ENCODE measurements at places on chromosomes 12 and 14.

GRCh38 chr12:57766464-57767304 lies at the start of gene CYP27B1:
TSS of gene CYP27B1 (minus strand) at chr12:57767078. CDS start at chr12:57767041, 37 bp downstream.
- H3K36me3 ChIP-seq: peaks cover 44% of the 10 kb centered on the region
- H3K4me3 ChIP-seq: peak within 1 kb of the TSS; percentile 81
- peaks cover 45% of the 10 kb centered on the region for H3K27me3 ChIP-seq

GRCh38 chr12:57781801-57782200 lies 786 bp upstream of the TSFM start:
- DNase-seq: no peak
- no peaks in the 10 kb centered on the region for H3K4me1 ChIP-seq
- H3K36me3 ChIP-seq: peaks cover 18% of the 10 kb centered on the region

DNA sequence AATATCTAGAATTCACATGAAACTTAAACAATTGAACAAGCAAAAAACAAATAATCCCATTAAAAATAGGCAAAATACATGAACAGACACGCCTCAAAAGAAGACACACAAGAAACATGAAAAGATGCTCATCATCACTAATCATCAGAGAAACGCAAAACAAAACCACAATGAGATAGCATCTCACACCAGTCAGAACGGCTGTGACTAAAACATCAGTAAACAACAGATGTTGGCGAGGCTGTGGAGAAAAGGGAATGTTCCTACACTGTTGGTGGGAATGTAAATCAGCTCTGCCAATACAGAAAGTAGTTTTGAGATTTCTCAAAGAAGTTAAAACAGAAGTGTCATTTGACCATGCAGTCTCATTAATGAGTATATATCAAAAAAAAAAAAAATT lies 121.3 kb downstream of the PTPRO start:
- H3K36me3 ChIP-seq: no peaks in the 10 kb centered on the region
- H3K27me3 ChIP-seq: no peaks in the 10 kb centered on the region

- no peak for DNase-seq
- H3K4me3 ChIP-seq: no peak overlapping the region
- no peaks in the 10 kb centered on the region for H3K4me1 ChIP-seq
- no peak overlapping the region for H3K27ac ChIP-seq
These were observed 38.7 kb upstream of the SGPP1 start for GRCh38 chr14:63766611-63767010.

DNA sequence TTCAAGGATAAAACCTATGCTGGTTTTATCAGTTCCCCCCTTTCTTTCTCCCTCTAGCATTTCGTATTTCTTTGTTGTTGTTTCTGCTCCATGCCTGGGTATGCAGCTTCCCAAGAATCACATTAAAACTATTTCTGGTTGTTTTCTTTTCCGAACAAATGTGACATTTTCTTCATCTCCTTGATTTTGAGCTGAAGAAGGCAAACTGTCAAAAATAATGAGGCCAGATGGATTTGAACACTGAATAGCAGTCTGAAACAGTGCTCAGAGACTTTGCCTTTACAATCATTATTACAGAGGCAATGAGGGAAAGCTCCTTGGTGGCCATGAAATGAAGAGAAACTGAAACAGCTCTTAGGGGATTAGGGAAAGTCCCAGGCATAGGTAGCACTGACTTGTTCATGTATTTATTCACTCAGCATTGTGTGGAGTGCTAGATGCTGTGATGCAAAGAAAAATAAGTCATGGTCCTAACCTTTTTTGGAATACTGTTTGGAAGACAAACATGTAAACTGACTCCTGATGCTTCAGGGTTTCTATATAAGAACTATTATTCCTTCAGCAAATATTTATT lies 319.5 kb downstream of the FUT8 start:
- peaks cover 11% of the 10 kb centered on the region for H3K36me3 ChIP-seq
- no peak overlapping the region for H3K27ac ChIP-seq
- no peak for DNase-seq
- H3K4me3 ChIP-seq: no peak overlapping the region
- H3K4me1 ChIP-seq: no peaks in the 10 kb centered on the region
- no peaks in the 10 kb centered on the region for H3K27me3 ChIP-seq

DNA sequence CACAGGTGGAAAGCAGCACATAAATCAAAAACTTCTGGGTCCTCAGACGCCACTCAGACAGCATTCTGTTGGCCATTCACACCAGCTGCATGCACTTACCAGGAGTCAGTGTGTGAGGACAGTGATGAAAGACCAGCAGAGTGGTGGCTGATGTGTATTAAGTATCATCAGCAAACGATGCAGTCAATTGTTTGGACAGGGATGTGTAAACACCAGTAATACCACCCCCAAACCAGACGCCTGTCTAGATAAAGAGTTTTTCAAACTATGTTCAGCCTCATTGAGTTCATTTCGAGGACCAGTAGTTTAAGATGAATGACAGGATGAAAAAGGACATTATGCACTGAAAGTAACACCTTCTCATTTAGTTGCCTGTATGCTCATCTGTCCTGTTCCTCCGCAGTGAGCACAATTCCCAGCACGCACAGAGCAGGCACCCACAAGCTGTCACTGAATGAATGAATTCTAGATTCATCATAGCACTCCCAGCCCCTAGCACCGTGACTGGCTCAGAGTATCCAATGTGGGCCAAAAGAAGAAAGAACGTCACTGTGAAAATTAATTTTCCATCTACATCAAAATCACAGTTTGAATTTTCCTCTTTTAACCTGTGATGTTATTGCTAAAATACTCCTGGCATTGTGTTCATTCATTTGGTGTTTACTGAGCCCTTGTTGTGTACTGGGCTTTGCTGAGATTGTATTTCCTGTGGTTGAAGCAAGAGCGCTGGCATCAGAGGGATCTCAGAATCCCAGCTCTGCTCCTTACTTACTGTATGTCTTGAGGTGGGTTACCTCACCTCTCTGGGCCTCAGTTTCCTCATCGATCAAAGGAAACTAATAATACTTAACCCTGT lies 124.8 kb upstream of the NOS1 start:
- H3K27me3 ChIP-seq: no peaks in the 10 kb centered on the region
- DNase-seq: no peak
- H3K27ac ChIP-seq: no peak overlapping the region
- H3K36me3 ChIP-seq: no peaks in the 10 kb centered on the region
- H3K4me3 ChIP-seq: no peak overlapping the region
- H3K4me1 ChIP-seq: peaks cover 22% of the 10 kb centered on the region

- no peak overlapping the region for H3K27ac ChIP-seq
- no peak for DNase-seq
- H3K36me3 ChIP-seq: no peaks in the 10 kb centered on the region
- H3K4me1 ChIP-seq: no peaks in the 10 kb centered on the region
These were observed 72.6 kb downstream of the NUAK1 start for GRCh38 chr12:106066051-106066705.

- no peak for DNase-seq
- H3K4me1 ChIP-seq: no peaks in the 10 kb centered on the region
- H3K4me3 ChIP-seq: no peak overlapping the region
- no peak overlapping the region for H3K27ac ChIP-seq
- no peaks in the 10 kb centered on the region for H3K36me3 ChIP-seq
- peaks cover 54% of the 10 kb centered on the region for H3K27me3 ChIP-seq
These were observed 43.4 kb upstream of the KCNA1 start for GRCh38 chr12:4866299-4866698.

- no peak overlapping the region for H3K4me3 ChIP-seq
- H3K27me3 ChIP-seq: no peaks in the 10 kb centered on the region
- DNase-seq: no peak
- no peaks in the 10 kb centered on the region for H3K4me1 ChIP-seq
- H3K27ac ChIP-seq: no peak overlapping the region
- no peaks in the 10 kb centered on the region for H3K36me3 ChIP-seq
These were observed 571.7 kb downstream of the DIO2 start for GRCh38 chr14:79639613-79640012.

DNA sequence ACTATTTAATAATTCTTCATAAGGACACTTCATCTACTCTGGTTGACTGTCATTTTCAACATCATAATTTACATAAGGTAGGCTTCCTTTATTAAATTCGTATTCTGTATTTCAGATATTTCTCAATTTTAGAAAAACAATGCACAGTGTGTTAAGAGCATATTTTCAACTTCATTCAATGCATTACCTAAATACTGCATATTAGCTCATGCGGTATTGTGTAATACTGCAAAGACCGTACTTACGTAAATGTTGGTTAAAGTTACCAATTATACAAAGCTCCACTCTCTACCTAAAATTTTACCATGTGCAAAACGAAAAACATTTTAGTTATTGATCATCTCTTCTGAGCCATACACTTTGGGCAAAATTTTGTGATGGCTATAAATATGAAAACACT lies 62.8 kb downstream of the EXOC5 start:
- no peaks in the 10 kb centered on the region for H3K27me3 ChIP-seq
- H3K27ac ChIP-seq: no peak overlapping the region
- H3K36me3 ChIP-seq: peaks cover under 1% of the 10 kb centered on the region
- H3K4me1 ChIP-seq: no peaks in the 10 kb centered on the region
- no peak for DNase-seq
- H3K4me3 ChIP-seq: no peak overlapping the region

DNA sequence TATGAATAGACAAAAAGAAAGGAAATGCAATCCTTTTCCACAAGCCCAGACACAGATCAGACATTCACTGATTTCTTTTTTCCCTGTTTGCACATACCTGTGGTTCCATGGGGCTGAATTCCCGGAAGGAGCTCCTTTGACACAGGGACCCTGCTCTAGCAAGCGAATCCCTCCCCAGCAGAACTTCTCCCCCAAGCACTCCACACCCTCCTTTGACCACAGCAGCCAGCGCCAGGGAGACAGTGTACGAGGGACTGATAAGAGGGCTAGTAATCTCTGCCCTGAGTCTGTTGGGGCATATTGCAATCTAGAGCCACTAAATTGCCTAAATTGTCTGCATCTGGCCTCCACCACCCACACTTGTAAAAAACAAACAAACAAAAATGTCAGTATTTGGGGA lies 83.4 kb upstream of the NTF3 start:
- H3K27ac ChIP-seq: no peak overlapping the region
- H3K36me3 ChIP-seq: no peaks in the 10 kb centered on the region
- no peaks in the 10 kb centered on the region for H3K27me3 ChIP-seq
- H3K4me3 ChIP-seq: no peak overlapping the region
- DNase-seq: no peak
- no peaks in the 10 kb centered on the region for H3K4me1 ChIP-seq

DNA sequence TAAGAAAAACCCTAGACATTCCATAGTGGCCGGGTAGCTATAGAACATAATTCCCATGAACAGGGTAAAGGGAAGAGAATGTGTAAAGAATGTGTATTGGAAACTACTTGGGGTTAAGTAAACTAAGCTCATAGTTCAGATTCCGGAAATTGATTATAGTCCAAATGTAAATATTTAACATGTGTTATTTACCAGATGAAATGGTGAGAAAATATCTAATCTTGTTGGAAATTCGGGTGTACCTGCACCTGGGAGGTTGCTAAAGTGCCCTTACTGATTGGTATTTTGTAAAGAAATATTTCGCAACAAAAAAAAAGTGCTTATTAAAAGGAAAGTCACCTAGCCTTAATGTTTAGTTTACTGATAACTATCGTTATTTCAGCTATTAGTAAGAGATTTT lies 14.4 kb downstream of the RASSF9 start:
- peak overlapping the region; percentile 6 for H3K27ac ChIP-seq
- DNase-seq: no peak
- H3K4me1 ChIP-seq: peaks cover 52% of the 10 kb centered on the region

GRCh38 chr14:94850309-94851211 lies 80.6 kb upstream of the GSC start:
- no peak overlapping the region for H3K4me3 ChIP-seq
- H3K27me3 ChIP-seq: peaks cover 56% of the 10 kb centered on the region
- H3K4me1 ChIP-seq: no peaks in the 10 kb centered on the region
- no peak for DNase-seq
- H3K27ac ChIP-seq: no peak overlapping the region
- H3K36me3 ChIP-seq: no peaks in the 10 kb centered on the region

DNA sequence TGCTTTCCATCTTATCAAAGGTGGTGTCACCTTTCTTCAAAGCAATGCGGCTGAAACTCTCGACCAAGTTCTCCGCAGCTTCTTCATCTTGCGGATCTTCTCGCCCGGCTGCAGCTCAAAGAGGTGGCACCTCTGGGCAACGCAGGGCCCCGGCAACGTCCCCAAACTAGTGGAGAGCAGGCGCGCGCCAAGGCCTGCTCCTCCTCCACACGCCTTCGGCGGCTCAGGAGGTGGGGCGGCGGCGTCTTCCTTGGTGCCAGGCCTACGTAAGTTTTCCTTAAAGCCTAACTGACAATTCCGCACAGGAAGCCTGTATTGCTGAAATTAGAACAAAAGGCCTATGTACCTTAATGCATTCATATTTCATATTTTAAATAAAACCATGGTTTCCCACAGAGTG lies 112.0 kb downstream of the TMX1 start:
- H3K27me3 ChIP-seq: no peaks in the 10 kb centered on the region
- no peak for DNase-seq
- no peak overlapping the region for H3K4me3 ChIP-seq
- H3K4me1 ChIP-seq: no peaks in the 10 kb centered on the region

- H3K4me1 ChIP-seq: no peaks in the 10 kb centered on the region
- DNase-seq: no peak
- no peaks in the 10 kb centered on the region for H3K27me3 ChIP-seq
- no peaks in the 10 kb centered on the region for H3K36me3 ChIP-seq
These were observed 283.4 kb downstream of the CEP128 start for GRCh38 chr14:80658155-80658554.

DNA sequence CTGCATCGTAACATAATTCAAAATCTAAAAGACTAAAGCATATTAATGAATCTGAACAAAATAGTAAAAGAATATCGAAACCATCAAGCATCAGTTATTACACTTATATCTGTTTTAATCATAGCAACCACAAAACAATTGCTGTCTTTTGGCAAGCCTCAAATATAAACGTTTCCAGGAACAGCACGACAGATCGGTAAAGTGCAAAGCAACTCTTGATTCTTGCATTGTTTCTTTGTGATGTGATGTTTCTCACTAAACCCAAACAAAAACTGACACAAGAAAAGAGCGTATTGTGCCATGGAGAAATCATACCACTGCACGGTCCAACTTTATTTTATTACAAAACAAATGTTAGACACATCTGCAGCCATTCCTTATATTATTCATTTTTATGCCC lies 9.2 kb upstream of the MYF6 start:
- H3K4me1 ChIP-seq: peaks cover 9% of the 10 kb centered on the region
- H3K4me3 ChIP-seq: no peak overlapping the region
- H3K27me3 ChIP-seq: no peaks in the 10 kb centered on the region
- no peak for DNase-seq

DNA sequence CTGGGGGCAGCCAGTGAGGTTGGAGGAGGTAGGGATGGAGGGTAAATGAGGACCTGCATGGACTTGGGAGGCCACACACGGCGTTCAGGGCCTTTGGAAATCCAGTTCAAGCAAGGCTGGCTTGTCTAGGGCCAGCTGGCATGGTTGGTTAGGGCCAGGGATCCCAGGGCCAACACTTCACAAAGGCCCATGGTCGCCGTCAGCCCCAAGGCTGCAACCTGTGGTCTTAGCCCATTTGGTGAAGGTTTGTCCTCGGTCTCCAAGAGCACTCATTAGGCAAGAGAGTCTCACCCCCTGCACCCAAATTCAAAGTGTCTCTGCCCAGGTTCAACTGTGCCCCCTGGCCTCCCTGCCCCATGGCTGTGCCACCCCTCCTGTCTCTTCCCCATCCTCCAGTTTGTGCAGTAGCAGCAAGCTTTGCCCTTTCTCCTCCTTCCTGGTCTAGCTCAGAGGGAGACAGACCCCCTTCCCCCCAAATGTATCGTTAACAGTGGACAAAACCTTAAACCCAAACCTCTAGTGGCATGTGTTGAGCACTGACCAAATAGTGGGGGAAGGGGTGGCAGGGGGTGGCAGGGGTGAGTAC lies 94.1 kb downstream of the NINJ2 start:
- H3K4me3 ChIP-seq: peak overlapping the region; percentile 80
- no peak for DNase-seq
- peaks cover 17% of the 10 kb centered on the region for H3K27me3 ChIP-seq
- H3K36me3 ChIP-seq: peaks cover 6% of the 10 kb centered on the region
